EH (cell line): ENCODE measurements at places on chromosomes 11 and 22.

- DNase-seq: no peak
Observed at GRCh38 chr11:131546218-131546895, 175.9 kb downstream of the NTM start.

GRCh38 chr11:6607190-6607795, 3.7 kb downstream of the ILK start:
- peak; percentile 83 for DNase-seq

GRCh38 chr11:60367009-60367408, 11.3 kb upstream of the MS4A7 start:
- DNase-seq: no peak

DNA sequence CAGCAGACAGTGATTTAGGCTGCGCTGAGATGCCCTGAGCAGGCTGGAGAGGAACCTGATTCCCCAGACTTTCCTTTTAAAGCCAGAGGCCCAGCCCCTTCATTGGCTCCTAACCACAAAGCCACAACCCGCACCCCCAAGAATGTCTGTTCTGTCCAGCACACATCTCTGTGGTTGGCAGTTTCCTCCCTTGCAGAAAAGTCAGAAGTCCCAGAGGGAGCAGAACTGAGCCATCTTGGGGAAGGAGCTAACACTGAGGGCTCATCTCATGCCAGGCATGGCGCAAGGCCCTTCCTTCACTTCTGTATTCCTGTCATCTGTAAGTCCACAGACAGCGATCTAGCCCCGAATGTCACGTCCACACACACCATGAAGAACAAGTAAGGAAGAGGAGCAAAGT, 97.1 kb upstream of the SYT13 start:
- peak; percentile 55 for DNase-seq

DNA sequence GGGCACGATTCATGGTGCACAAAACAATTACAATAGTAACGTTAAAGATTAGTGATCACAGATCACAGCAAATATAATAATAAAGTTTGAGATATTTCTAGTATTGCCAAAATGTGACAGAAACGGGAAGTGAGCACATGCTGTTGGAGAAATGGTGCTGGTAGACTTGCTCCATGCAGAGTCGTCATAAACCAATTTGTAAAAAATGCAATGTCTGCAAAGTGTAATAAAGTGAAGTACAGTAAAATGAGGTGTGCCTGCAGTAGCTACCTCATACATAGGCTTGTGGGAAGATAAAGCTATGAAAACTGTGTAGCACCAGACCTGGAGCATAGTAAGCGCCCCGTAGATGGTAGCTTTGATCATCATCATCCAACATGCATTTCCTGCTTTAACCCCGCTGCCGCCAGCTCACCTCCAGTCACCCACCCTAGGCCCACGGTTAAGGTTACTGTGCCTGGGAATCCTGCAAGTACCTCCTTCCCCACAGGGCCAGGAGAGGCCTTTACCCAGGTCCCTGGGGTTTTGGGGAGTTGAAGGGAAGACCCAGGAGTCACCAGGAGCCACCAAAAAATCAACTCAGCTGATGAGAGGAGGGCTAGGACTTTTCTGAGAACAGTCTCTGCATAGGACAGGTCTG, 59.2 kb downstream of the MYO7A start:
- DNase-seq: no peak

- DNase-seq: peak; percentile 97
Observed at GRCh38 chr11:131033151-131033651, 116.9 kb upstream of the SNX19 start.

DNA sequence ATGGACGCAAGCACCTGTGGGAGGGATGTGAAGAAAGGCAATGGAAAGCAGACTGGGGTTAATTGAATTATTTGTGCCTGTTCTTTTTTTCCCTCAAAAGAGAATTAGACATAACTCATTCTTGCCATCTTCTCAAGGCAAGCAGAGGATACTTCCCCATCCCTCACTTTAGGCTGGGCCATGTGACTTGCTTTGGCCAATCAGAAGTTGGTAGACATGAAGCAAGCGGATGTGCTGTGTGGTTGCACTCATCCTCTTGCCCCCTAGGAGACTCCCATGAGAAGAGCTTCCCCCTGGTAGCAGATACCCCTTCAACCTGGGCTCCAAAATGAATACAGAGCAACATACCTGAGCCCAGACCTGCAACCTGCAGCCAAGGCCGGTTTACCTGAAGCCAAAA, 124.4 kb upstream of the ZC3H12C start:
- no peak for DNase-seq

DNA sequence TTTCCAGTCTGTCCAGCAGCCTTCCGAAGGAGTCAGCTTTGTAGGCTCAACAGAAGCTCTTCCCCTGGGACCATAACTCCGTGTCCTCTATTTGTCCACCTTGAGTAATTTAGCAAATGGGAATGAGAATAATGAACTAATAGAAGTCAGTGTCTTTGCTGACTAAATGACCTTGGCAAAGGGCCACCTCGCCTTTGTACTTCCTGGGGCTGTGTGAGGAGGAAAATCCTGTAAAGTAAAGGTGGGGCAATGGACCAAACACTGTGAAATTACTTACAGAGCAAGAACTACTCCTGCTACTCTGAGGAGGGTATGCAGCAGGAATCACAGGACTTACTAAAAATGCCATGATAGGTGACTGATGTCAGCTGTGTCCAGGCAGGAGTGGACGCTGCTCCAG, 36.2 kb upstream of the CSNK2A3 start:
- DNase-seq: peak; percentile 10

DNA sequence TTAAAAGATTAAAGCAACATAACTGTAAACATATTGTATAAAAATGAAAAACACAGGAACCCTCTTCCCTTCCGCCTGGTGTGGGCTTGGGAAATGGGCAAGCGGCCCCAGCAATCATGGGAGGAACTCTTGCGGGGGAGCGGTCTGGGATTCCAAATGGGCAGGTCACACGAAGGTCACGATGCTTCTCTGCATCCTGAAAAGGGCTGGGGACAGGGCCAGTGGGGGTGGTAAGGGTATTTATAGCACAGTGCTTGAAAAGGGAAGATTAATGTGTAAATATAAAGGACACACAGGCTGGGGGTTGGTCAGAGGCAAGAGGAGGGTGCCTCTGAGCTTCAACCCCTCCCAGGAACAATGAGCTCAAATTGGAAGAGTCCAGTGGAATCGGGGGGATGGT, 46.9 kb upstream of the OR4B1 start:
- peak; percentile 42 for DNase-seq

DNA sequence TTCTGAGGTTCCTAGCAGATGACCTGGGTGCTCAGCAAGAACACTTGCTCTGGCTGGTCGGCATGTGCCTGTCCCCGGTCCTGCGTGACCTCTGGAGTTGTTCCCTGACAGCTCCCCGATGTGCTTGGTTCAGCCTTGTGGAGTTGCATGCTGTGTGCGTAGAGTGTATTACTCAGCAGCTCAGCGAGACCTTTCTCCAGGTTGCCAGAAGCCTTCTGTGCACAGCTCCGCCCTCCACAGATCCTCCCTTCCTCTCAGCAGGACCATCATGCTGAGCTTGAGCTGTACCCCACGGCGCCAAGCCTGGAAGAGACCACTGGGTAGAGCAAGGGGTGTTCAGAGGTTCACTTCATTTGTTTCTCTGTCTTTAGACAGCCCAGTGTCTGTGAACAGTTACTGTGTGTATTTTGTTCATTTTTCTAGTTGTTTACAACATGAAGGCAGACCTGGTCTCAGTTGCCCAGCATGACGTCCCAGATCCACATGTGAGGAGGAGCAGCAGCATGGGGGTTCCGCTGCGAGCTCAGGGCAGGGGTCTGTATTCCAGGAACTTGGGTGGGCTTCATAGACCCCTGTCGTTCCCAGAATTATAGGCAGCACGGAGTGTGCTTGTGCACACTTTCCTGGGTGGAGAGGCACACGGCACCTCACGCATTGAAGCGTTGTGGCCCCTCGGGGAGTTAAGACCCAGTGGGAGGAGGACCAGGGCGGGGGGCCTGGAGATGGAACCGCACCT, 148.6 kb downstream of the IGLL1 start:
- DNase-seq: no peak
